ENCODE measurements at places on chromosomes 7 and 10.

DNA sequence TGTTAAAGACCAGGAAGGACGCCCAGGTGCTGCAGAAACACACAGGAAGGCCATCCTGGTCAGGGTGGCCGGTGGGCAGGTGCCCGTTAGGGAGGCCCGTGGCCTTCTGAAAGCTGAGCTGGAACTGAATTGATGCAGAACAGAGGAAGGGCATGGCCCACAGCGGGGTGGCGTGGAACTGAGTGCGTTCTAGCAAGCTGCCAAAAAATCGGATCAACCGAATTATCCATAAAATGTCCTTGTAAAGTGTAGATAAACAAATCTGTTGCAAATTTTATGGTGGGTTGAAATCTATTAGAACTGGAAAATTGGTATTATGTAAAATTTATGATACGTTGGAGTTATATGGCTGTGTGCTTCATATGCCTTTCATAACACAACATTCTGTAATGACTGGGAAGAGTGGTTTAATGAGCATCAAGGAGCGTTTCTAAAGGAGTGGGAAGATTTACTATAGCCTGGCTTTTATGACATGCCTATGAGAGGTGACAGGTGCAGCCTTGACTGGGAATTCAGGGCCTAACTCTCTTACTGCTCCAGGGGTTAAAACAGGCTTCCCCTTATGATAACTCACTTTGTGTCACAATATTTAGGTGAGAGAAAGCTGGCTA, 108.1 kb downstream of the GPR26 start:
- DNase-seq = no peak

- DNase-seq = no peak
Observed at GRCh38 chr7:30040938-30041337, 12.7 kb downstream of the PLEKHA8 start.

DNA sequence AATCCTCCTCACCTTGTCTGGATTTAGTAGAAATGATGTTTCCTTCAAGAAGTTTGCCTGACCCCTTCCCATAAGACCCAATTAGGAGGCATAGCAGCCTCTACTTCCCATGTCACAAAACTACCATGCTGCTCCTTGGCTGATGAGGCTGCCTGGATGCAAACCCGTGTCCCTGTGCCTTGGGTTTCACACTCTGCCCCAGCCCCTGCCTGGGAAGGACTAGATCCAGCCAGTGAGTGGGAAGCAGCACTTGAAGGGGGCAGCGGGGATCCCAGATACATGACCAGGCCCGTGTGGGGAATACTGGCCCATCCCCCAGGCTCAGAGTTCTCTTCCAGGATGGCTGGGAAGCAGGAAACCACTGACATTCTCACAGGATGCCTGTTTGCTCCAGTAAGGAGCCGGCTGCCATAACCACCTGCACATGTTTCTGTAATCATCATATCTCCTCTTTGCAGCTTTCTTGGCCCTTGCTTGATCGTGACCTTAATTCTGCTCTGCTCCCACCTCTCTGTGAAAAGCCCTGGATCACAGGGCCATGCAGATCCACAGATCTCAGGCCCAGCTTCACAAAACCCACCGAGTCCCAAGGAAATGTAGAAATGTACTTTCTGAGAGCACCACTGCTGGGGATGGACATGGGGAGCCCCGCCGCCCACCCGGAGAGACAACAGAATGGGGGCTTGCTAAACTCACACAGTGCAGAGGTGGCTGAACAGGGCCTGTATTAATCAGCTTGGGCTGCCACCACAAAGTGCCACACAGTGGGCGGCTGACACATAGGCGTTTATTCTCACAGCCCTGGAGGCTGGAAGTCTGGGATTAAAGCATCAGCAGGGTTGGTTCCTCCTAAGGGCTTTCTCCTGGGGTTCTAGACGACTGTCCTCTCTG, 287.8 kb upstream of the IGFBP3 start:
- no peak for DNase-seq

DNA sequence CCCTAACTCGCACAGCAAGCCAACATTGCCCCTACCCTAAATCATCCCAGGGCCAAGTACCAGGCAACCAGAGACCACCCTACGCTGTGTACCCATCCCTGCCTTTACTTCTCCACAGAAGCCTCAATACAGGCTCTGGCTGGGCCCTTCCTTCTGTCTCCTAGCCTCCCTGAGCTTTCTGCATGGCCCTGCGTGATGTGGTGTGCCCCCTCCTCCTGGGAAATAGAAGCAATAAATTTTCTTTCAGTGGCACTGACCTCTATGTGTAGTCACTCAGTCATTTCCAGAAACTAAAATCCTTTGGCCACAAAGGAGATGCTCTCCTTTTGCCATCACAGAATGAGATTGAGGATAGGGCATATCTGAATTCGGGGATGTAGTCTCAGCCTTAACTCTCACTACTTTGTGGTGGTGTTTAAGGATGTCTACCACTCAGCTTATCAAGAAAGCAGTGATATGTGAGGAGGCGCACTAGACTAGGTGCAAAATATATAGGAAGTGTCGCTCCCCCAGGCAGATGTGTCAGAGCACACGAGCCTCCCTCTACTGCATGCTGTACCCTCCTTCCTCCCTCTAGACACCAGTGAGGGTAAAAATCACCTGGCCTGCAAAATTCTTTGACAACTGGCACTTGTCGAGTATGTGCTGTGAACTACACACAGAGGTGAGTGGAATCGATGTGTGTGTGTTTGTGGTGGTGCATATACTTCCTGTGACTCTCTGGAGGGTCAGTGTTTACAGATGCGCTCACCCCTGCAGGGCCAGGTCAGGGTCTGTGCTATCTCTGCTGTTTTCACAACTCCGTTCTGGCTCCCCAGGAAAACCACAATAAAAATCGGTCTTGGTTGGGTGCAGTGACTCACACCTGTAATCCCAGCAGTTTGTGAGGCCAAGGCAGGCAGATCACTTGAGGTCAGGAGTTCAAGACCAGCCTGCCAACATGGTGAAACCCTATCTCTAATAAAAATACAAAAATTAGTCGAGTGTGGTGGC, 825.9 kb upstream of the IGFBP3 start:
- no peak for DNase-seq

- DNase-seq = no peak
Observed at GRCh38 chr7:32518534-32519140, 23.3 kb downstream of the AVL9 start.

DNA sequence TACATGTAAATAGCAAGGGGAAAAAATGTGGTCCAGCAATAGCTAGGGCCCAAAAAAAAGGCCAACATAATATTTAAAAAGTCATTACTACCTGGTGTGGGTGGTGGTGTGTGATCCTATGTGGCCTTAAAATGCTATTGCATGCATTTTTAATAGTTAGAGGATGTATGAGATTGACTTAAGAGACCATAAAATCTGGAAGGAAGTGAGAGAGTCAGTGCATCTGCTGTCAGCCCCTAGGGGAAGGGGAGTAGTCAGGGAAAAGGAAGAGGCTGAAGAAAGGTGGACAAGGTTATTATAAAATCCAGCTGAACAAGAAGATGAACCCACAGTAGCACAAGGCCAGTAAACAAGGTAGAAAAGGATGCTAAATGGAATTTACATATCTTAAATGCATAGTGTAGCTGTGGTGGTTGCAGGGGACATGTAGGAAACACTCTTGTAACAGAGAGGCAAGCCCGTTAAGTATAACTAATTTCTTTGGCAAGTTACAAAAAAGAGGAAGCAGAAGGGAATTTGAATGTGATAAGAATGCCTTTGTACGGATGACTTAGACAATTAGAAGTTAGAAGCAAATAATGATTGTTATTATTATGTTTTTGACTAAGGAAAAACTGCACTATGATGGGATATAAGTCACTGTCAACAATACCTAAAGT, 11.9 kb upstream of the NDUFA5 start:
- no peak for DNase-seq

DNA sequence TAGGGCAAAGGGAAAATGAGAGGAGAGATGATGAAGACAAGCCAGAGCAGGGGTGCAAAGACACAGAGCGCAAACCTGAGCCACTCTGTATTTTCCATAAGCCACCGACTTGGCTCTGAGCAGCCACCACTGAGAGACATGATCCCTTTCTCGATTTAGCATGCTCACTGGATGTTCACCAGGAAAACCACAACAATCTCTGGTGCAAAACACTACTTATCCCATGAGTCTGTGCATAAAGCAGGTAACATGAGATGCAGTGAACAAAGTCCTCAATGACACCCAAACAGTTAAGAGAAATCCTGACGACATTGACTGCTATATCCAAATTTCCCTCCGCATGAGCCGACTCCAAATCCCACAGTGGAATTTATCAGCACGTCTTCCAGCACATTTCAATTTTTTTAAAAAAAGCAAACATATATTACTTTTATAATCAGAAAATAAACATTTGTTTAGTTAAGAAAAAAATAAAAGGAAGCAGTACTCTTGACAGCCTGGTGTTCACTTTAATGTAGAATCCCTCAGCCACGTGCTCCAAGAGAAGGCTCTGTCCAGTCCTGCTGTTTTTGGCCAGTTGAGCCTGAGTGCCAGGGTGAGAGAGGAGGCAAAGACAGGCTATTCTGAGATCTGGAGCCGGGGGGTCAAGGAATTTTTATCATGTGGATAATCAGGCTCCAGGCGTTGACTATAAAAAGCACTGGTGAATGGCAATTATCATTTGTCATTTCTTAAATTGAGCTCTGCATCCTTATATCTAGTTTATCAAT, 238.4 kb downstream of the KCNMA1 start:
- no peak for DNase-seq

DNA sequence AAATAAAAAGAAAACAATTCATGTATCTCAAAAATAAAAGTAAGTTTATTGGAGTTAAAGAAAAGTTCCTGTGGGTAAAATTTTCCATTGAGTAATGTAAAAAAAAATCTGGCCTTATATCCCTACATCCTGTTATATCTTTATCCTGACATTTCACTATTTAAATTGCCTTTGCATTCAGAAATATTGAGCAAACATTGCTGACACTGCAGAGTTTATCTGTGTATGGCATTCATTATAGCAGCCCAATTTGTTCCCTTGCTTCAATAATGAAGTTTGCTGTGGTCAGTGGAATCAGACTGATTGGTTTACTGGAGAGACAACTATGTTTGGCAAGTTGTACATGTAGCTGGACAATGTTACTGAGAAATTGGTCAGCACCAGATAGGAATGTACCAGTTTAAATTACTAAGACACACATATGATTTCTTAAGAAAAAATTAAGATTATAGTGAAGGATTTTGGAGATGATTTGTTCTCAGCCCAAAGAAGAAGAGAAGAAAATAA, 271.7 kb downstream of the ANKRD7 start:
- DNase-seq = no peak

- peak; percentile 34 for DNase-seq
Observed at GRCh38 chr7:150903606-150904005, 51.3 kb downstream of the AOC1 start.
